ENCODE measurements at places on chromosomes 12 and 14.
A peak's percentile ranks its signal among the peaks of the same experiment; 100 is the strongest.

DNA sequence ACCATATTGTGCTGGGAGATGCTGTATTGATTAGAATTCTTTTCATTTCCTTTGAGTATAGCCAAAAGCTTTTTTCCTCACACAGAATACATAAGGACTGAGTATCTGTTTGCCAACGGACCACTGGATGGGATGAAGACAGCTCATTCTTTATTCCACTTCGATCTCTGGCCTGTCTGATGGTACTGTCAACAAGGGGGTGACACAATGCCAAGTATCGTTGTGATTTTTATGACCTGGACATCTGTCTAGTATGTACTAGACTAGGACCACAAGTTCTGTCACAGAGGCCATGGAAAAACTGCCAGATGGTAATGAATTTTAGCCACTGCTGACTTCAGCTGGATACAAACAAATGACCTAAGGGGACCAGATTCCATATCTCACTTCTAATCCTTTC lies 502.7 kb downstream of the SOX5 start:
- DNase-seq: no peak

- no peak for DNase-seq
These were observed 371.2 kb downstream of the BCL11B start for GRCh38 chr14:98900798-98901197.

- no peak for DNase-seq
These were observed 730 bp downstream of the PPP1R3E start for GRCh38 chr14:23301969-23302289.

- DNase-seq: no peak
These were observed 64.0 kb downstream of the NUMB start for GRCh38 chr14:73394317-73394716.

DNA sequence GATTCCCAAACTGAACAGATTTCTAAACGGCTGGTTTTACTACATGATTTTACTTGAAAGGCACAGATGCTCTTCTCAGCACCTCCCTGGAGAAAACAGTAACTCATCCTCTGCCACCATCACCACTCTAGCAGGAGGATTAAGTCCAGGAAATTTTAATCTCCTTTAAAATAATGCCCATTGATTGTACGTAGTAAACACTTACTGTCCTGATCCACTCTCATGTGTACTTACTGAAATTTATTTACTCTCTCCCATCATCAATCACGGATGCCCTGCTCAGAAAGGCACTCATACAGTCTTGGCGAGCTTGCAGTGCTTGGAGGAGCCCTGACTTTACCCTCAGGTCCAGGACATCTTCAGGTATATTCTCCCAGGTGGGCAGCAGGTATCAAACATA lies 239.8 kb upstream of the EGLN3 start:
- no peak for DNase-seq

- no peak for DNase-seq
These were observed 1.6 kb downstream of the TSSK4 start for GRCh38 chr14:24207104-24207551.

- DNase-seq: peak; percentile 54
These were observed 75.5 kb upstream of the DCD start for GRCh38 chr12:54723379-54724256.

GRCh38 chr12:121568518-121568917 lies 12.3 kb downstream of the KDM2B start:
- DNase-seq: no peak

GRCh38 chr14:105793836-105794235 lies 267.5 kb downstream of the TMEM121 start:
- DNase-seq: no peak
